HT1080 (cell line): ENCODE measurements at places on chromosomes 2 and 18. TPM values are rescaled to one million over a fixed set of nuclear protein-coding genes. Genes with fewer than 3 reads are reported as not detected.

The GKN2 gene
- total RNA-seq, result not detected in 2 replicates

The IMP4 gene
- 213 and 223 TPM in 2 replicates for total RNA-seq

The LYG2 gene
- total RNA-seq, result 0.37 and 0.61 TPM in 2 replicates

The CACNB4 gene
- 0.29 and 0.60 TPM in 2 replicates for total RNA-seq

The NRP2 gene
- 62.1 and 62.4 TPM in 2 replicates for total RNA-seq

The HOXD1 gene
- not detected in 2 replicates for total RNA-seq

The STPG4 gene
- 0.10 and 0.70 TPM in 2 replicates for total RNA-seq

DNA sequence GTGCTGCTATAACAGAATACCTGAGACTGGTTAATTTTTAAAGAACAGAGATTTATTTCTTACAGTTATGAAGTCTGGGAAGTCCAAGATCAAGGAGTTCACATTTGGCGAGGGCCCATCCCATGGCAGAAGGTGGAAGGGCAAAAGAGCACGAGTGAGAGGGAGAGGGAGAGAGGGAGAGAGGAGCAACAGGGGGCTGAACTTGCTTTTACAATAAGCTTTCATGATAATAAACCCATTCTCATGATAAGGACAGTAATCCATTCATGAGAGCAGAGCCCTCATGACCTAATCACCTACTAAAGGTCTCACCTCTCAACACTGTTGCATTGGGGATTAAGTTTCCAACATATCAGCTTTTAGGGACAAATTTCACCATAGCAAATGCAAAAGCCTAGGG lies 45.3 kb downstream of the DSC3 start:
- no peak for DNase-seq

DNA sequence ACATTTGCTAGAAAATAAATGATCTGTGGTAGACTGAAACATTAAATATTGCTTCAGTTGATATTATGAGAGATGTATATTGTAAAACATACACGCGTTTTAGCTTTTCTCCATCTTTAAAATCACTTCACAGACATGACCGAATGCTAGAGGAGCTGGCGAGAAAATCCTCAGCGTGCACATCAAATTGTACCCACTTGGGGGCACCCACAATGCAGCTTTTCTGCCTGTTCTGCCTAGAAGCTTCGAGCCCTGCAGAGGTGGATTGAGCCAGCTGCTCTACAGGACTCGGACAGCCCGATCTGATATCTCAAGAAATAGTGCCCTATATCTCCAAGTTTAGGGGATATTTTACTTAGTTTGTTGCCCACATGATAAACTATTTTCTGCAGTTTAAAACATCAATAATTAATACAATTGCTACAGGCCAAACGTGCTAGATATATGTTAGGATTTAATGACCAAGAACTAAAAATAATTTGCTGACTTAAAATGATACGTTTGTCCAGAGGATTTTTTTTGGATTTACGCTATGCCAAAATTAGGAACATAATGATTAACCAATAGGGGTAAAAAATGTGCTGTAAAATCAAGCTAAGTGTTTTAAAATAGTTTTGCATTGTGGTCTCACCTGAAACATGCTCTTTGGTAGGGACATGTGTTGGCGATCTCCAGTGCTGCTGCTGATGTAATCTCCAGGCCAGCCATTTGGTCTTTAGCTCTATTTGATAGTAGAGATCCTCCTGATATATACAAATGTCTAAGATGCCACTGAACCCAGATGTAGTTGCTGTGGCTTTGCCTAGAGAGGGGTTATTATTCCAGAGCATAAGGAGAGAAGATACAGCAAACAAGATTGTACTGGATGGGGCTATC lies 22.3 kb upstream of the ATP5MC3 start:
- peak; percentile 60 for DNase-seq

DNA sequence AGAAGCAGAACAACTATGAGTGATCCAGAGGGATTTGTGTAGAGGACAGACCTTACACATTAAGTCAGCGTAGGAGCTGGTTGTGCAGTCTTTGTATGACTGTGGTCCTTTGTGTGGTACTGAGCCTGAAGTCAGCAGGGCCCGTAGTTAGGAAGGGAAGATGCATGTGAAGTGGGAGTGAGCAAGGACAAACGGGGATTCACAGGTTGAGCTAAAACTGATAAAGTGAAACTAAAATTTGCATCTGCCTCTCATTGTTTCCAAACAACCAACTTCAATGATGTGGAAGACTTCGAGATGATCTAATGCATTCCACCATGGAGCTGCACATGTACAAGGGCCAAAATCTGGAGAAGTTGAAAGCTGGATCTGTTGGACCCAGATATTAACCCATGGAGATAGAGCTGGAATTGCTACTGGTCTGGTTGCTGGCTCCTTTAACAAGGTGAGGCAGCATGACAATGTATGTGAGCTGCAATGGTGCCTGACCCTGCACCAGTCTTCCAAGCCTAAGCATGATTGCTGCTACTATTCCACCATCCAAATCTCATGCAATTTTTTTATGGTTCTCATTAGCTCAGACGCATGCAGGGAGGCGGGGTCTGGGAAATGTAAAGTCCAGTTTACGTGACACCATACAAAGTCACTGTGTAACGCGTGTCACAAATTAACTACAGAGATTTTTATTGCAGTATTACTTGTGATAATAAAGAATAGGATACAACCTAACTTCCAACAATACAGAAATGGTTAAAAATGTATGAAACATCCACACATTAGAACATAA lies 12.1 kb upstream of the CYBRD1 start:
- no peak for DNase-seq

GRCh38 chr2:233912691-233913423 lies 4.3 kb upstream of the TRPM8 start:
- DNase-seq, result peak; percentile 34

- no peak for DNase-seq
These were observed 545.0 kb downstream of the SOX11 start for GRCh38 chr2:6237039-6237660.

- DNase-seq, result no peak
These were observed 113.5 kb downstream of the KCTD1 start for GRCh38 chr18:26434887-26435286.

- peak; percentile 42 for DNase-seq
These were observed 652 bp downstream of the PPM1B start for GRCh38 chr2:44169155-44169898.

GRCh38 chr2:105321875-105322646 lies 7.5 kb downstream of the TGFBRAP1 start:
- no peak for DNase-seq

DNA sequence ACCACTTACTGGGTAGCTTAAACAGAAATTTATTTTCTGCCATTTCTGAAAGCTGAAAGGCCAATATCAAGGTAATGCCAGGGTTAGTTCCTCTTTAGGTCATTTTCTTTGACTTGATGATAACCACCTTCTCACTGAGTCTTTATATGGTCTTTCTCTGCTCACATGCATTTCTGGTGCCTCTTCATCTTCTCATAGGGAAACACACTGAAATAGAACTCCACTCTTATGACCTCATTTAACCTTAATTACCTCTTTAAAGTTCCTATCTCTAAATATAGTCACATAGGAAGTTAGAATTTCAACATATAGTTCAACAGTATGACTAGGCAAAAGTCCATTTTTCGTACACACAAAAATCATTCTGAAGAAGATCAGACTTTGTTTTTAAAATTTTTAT lies 616.8 kb upstream of the VRK2 start:
- DNase-seq, result no peak

- peak; percentile 47 for DNase-seq
These were observed 199.9 kb downstream of the BCL2 start for GRCh38 chr18:63119647-63120046.

- no peak for DNase-seq
These were observed 86.7 kb downstream of the VIT start for GRCh38 chr2:36783246-36783645.

DNA sequence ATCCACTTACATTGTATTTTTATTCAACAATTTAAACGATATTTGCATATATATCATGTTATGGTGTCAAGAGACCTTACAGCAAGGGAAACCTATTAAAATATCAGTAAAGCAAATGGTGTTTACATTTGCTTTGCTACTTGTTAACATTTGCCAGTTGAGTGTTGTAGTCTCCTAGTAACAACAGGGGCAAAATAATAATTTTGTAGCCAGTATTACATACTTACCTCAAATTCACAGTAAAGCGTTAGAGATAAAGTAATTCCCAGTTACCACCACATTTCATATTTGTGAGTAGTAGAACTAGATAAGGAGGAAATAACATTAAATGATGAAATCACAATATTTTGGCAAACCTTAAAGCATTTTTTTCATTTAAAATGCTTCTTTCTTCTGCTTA lies 71.3 kb downstream of the FASTKD2 start:
- no peak for DNase-seq

- DNase-seq, result no peak
These were observed 124.8 kb upstream of the B3GNT2 start for GRCh38 chr2:62071126-62071598.

- no peak for DNase-seq
These were observed 22.1 kb upstream of the LONRF2 start for GRCh38 chr2:100344433-100344832.

DNA sequence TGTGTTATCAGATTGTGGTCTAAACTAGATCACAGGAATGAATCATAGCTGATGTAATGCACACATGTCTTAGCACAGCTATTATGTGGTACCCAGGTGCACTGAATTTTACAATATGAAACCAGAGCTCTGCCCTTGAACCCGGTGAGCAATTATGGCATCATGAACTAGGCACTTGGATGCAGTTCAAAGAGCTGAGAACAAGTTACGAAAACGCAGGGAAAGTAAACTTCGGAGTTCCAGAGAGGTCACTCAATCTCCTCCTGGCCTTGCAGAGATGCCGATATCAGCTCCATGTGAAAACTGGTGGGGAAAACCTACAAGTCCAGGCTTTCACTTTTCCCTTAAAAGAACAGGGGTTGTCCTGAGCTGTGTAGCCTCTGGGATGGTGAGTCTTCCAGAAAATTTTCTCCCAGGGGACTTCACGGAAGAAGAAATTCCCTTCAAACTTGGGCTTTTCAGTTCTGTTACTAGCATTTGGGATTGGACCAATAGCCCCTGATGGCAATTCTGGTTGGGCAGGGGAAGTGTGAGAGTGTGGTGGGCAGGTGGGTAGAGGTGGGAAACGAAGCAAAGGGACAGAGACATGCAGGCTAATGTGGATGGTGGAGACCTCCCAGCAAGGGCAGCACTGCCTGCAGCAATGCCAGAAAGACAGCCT lies 71.1 kb upstream of the SH3BP4 start:
- DNase-seq, result peak; percentile 87

DNA sequence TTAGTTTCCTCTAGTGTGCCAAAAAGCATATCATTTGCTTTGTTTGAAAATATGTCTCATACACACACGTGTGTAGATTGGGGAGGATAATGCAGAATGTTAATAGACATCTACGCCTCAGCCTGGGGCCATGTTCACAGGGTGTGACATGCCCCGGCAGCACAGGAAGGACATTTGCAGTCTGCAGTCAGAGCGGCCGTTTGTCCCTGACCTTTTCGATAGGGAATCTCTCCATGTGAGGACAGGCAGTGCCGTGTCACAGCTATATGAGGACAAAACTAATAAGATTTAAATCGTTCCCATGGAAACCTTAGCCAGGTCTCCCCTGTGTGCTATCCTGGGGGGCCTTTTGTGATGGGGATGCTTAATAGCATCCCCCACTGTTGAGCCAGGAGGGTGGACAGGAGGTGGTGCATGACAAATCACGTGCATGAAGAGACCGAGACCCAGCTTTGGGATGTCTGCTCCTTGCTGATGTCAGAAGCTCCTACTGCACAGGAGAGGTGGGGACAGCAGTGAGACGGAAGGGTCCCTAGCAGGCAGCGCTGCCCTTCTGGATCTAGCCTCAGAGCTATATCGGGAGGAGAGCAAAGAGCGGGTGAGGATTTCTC lies 100.6 kb downstream of the RNF144A start:
- no peak for DNase-seq

DNA sequence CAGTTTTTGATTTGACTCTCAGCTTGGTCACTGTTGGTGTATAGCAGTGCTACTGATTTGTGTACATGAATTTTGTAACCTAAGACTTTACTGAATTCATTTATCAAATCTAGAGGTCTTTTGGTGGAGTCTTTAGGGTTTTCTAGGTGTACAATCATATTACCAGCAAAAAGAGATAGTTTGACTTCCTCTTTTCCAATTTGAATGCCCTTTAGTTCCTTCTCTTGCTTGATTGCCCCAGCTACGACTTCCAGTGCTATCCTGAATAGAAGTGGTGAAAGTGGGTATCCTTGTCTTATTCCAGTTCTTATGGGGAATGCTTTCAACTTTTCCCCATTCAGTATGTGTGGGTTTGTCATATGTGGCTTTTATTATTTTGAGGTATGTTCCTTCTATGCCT lies 312.9 kb upstream of the REV1 start:
- no peak for DNase-seq

DNA sequence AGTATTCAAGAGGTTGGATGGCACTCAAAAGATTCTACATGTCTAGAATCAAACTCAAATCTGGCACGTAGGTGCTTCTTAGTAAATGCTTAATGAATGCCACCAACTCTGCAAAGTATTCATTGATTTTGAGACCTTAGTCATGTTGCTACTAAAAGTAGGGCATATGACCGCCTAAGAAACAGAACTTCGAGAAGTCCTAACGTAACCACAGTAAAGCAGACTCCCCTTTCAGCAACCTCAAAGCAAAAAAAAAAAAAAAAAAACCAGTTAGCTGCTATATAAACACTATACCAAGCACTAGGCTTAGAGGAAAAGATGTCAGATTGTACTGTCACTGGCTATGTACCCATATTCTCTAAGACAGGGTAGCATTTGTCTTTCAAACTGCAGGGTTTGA lies 33.9 kb downstream of the PTCD3 start:
- no peak for DNase-seq

DNA sequence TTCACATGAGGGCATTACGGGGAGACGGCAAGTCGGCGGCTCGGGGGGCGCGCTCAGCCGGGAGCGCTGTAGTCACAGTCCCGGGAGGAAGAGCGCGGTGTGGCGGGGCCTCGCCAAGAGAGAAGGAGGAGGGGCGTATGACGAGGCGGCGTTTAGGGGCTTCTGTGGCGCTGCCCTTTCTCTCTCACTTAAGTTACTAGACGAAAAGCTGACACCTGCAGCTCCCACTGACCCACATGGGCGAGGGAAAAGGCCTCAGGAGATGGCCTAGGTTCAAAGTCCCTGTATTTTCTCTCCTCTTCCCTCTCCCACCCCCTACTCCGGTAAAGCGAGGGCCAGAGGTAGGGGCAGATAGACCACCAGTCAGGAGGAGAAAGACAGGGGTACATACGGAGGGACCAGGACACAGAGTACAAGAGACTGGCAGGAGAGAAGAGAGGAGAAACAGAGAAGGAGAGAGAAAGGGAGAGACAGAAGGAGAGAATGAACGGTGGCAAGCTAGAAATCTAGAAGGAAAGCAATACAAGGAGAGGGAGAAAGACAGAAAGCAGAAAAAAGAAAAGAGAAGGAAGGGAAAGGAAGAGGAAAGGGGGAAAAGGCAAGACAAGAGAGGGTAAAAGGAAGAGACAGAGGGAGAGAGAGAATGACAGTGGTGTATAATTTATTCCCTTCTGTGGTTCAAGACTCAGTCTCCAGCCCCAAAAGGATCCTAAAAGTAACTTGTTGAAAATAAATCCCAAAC lies 3.8 kb downstream of the SIX2 start:
- DNase-seq, result no peak
